ENCODE measurements at places on chromosomes 1 and 21.

DNA sequence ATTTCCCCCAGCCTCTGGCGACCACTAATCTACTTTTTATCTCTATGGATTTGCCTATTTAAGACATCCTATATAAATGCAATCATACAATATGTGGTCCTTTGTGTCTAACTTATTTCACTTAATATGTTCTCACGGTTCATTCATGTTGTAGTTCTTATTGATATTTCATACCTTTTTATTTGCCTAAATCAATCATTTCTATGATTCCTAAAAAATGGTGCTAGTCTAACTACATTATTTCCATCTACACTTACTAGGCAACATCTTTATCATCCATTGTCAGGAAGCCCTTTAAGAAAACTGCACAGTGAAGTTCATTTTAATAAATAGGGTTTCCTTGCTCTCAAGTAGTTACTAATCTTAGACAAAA lies 380 bp upstream of the FBXO28 start:
- DNase-seq = no peak

- no peak for DNase-seq
These were observed 26.0 kb downstream of the LMX1A start for GRCh38 chr1:165330483-165330882.

GRCh38 chr1:113147073-113147625 lies 74.2 kb downstream of the LRIG2 start:
- no peak for DNase-seq

DNA sequence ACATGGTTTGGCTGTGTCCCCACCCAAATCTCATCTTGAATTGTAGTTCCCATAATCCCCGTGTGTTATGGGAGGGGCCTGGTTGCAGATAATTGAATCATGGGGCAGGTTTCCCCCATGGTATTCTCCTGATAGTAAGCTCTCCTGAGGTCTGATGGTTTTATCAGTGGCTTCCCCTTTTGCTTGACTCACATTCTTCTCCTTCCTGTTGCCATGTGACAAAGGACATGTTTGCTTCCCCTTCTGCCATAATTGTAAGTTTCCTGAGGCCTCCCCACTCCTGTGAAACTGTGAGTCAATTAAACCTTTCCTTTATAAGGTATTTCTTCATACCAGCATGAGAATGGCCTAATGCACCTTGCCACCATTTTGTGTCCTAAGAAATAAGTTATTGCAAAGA lies 415.0 kb downstream of the COL11A1 start:
- DNase-seq = no peak

DNA sequence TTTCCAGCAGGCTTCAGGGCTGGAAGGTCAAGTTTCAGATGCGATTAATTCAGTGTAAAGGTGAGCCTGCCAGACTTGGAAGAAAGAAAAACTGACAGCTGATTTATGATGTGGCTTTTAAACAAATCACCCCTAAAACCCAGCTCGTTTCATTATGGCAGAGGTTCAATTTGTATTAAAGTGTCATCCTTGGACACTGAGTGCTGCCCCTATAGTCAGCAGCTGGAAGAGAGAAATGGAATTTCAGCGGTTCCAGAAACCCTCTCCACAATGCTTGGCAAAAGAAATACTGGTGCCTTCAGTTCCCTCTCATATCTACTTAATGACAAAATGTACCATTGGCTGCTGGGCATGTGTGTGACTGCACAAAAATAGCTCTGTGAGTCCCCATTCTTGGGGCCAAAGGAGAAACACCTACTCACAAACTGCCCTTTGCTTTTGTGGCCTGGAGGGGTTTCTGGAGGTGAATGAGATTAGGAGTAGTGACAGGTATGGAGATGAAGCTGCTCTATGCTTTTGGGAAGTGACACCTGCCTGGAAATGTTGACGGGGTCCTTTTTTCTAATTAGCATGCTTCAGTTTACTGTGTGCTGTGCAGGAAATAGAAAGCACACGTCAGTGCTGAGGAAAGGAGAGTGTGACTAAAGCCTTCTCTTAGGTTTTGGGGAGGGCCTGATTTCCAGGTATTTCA lies 95.1 kb upstream of the TSPAN2 start:
- no peak for DNase-seq

DNA sequence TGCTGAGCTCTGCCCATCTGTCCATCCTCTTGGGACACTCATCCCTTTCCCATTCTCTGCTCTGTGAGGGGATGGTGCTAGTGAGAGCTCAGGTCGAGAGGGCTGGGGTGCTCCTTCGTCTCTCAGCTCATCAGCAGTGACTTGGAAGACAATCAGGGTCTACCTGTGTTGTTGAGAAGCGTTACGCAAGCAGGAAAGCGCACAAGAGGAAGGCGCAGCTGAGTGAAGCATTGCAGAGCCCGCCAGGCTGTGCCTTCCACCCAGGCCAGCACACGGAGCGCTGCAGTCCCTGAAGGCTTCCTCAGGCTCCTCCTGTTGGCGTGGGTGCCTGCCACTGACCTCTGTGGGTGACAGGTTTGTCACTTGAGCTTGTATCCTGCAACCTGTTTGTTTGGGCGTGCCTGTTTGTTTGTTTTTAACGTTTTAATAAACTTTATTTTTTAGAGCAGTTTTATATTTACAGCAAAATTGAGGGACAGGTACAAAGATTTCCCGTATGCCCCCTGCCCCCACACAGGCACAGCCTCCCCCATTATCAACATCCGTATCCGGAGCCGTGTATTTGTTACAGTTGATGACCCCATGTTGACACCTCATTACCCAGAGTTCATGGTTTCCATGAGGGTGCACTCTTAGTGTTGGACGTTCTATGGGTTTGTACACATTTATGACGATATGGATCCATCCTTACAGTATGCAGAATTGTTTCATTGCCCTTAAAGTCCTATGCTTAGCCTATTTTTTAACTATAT lies 36.7 kb downstream of the ADARB1 start:
- no peak for DNase-seq

- no peak for DNase-seq
These were observed 37.1 kb upstream of the CSF1 start for GRCh38 chr1:109873278-109874175.

DNA sequence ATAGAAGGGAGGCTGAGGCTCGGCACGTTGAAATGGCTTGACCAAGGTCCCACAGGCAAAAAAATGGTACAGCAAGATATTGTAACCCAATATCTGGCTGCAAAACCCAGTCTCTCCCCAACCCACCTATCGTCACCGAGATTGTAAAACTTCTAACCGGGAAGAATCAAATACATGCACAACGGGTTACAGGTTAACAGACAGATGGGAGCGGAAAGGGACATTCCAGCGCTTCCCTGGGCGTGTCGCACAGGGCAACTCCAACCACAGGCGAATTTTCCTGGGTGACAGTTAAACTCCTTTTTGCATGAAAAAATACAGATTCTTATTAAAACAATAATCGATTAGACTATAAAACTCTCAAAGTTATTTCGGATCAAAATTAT lies 31.8 kb upstream of the JUN start:
- DNase-seq = no peak

DNA sequence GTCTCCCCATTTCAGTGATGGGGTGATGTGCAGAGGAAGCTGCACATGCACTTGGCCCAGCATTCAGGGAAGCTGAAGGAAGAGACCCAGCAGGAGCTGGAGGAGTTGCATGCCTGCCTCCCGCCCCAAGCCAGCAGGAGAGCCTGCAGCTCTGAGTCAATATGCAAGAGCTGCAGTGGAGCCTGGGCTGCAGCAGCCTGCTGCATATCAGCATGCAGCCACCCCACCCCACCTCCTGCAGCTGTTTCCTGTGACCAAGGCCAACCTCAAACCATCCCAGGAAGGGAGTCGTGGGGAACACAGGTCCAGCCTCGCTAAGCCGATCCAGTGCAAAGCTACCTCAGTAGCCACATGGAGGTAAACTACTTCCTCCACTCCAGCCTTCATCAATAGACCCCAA lies 18.9 kb downstream of the AGT start:
- no peak for DNase-seq

- no peak for DNase-seq
These were observed 343.2 kb upstream of the ZP4 start for GRCh38 chr1:238233966-238234365.

GRCh38 chr21:15592957-15593356 lies 136.8 kb upstream of the USP25 start:
- DNase-seq = no peak

DNA sequence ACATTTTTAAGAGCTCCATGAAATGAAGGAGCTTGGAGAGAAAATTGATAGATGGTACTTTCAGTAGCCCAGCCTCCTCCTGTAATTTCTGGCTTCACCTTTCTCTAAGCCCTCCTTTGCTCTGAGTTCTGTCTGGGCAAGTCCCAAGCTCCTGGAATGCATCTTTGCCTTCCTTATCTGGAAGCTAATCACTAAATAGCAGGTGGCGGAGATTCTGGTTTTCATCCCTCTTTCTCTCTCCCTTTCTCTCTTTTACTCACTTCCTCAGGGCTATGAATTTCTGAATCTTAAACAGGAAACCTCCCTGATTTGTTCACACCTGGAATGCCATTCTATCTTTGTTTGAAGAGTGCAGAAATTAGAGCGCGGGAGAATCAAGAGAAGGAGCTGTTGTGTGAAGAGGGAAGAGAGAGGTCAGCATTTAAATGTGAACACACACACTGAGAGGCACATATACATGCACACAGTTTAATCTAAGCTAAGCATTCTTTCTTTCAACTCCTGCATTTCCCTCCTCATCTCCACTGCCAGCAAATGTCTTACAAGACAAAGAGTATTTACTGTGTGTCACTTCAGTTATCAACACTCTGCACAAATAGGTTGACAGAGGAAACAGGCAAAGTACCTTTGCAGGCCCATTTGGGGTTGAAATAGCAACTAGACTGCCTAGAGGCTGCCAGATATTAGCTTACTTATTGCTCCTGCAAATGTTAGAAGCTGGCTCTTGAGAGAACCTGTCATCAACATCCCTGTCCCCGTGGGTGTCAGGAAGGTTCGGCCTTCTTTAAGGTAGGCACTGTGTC lies 199.4 kb upstream of the CAMK1G start:
- DNase-seq = no peak

DNA sequence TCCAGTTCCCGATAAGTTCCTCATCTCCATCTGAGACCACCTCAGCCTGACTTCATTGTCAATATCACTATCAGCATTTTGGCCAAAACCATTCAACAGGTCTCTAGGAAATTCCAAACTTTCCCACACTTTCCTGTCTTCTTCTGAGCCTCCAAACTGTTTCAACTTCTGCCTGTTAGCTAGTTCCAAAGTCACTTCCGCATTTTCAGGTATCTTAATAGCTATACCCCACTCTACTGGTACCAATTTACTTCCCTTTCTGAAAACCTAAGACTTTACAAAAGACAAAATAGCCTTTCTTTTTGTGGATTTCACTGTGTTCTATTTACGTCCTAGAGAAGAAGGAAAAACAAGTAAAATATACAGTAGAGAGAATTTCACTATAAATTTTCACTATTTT lies 147.0 kb upstream of the FMN2 start:
- DNase-seq = no peak

- peak; percentile 78 for DNase-seq
These were observed 15.2 kb downstream of the BCAN start for GRCh38 chr1:156656806-156657740.

- DNase-seq = no peak
These were observed 2.3 kb downstream of the MYOG start for GRCh38 chr1:203083463-203083921.

GRCh38 chr1:163983097-163983496 lies 575.9 kb upstream of the PBX1 start:
- DNase-seq = no peak

DNA sequence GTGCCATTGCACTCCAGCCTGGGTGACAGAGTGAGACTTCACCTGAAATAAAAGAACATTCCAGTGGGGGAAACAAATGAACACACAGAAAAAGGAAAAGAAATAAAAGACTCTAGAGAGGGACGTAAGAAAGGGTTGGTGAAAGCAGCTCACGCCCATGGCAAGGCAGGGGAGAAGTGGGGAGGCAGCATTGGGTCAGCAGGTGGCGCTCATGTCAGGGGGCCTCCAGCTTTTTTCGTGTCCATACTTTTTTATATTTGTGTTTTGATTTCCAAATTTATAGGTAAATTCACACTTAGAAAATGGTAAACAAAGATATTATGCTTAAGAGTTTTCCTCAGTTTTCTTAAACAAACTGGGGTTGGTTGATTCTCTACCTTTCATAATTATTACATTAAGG lies 45.5 kb downstream of the VPS13D start:
- peak; percentile 43 for DNase-seq

DNA sequence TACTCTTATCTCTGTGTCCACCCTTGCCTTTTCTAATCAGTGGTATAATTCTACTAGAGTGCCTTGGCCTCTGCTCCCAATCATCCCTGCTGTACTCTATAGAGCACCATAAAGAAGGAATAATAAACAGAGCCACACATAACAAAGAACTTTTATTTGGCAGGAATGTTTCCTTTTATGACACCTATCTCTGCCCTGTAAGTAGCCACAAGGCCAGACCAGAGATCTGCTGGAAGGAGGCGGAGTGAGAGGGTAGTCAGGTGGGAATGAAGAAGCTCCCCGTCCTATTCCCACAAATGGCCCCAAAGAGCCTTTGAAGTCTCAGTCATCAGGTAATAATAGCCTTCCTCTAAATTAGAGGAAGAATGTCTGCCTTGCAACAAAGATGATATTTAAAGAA lies 32.7 kb downstream of the WLS start:
- DNase-seq = no peak

GRCh38 chr1:76257823-76258222 lies 183.3 kb downstream of the ST6GALNAC3 start:
- DNase-seq = no peak

- DNase-seq = peak; percentile 65
These were observed 829 bp downstream of the PEA15 start for GRCh38 chr1:160206036-160206389.

DNA sequence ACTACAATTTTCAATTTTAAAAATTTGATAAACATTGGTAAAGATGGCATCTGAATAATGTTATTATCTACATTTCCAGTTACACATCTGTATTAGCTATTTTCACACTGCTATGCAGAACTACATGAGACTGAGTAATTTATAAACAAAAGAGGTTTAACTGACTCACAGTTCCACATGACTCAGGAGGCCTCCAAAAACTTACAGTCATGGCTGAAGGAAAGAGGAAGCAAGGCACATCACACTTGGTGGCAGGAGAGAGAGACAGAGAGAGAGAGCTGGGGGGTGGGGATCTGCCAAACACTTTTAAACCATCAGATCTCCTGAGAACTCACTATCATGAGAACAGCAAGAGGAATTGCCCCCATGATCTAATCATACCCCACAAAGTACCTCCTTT lies 850.0 kb downstream of the LTN1 start:
- DNase-seq = no peak

GRCh38 chr1:16054598-16055540 lies 11.3 kb downstream of the CLCNKB start:
- no peak for DNase-seq

DNA sequence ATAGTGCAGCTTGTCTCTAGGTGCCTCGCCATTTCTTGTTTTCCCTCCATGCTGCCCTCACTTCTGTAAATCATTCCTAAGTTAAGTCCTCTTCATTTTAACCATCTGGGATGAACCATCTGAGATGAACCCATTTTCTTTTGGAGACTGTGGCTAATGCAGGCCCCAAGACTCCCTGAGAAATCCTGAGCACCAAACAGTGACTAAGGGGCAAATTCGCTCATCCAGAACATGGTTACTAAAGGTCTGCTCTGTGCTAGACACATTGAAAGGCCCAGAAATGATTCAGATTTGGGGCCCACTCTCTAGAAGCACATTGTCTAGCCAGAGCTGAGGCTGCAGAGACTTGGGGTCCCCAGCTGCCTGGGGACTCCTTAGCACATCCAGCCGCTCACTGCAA lies 151.9 kb upstream of the CTTNBP2NL start:
- DNase-seq = no peak

Data from CD4-positive, alpha-beta T cell treated with Interleukin-6 for 4 hours (primary cell).